Activated CD4-positive, alpha-beta memory T cell treated with anti-CD3 and anti-CD28 coated beads for 36 hours (primary cell): ENCODE measurements at places on chromosomes 6 and 20. TPM values are rescaled to one million over a fixed set of nuclear protein-coding genes. Genes with fewer than 3 reads are reported as not detected.

DNA sequence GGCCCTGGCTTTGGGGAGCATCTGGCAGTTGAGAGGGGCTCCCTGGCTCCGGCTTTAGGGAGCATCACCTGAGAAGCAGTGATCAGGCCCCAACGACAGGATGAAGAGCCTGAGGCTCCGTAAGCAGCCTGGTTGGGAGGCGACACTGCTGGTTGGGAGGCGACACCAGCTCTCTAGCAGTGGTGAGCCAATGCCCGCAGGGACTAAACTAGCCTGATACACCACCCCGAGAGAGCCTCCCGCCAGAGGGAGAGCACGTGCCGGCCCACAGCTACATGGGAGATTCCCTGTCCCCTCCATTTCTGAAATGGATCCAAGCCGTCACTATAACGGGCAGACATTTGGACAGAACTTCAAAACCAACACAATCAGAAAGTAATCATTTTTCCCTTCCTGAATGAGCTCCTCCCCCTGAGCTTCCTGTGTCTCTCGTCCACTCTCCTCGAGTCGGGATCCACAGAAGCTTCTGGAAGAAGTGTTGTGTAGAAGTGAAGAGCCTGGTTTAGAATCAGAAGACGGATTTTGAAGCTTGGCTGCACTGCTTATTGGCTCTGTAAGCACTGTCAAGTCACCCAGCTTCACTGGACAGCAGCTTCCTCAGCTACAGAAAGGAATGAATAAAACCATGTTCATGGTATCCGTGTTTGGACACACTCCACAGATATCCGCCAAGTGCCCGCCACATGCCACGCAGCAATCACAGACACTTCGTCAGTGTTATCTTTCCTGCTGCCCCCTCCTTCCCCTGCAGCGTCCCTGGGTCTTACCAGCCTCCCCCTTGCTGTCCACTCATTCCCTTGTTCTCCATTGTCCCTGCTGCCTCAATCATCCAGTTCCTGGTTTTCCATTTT, 199.6 kb downstream of the TTLL2 start:
- H3K4me1 ChIP-seq = peaks cover 3% of the 10 kb centered on the region
- no peaks in the 10 kb centered on the region for H3K36me3 ChIP-seq
- no peak overlapping the region for H3K27ac ChIP-seq
- H3K4me3 ChIP-seq = no peak overlapping the region

DNA sequence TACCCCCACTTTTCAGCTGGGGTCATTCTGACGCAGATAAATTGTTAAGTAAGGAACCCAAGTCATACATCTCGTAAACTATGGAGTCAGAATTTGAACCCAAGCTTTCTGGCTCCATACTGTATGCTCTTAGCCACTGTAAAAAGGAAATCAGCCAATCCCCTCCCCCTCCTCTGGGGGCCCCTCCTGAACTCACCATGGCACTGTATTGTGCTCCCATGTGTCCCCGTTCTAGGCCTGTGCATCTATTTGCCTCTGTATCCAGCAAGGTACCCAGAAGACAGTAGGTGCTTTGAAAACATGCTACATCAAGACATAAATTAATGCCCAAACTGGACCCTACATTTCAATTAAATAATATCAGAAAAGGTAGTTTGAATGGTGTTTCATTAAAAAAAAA, 98.5 kb downstream of the PREP start:
- no peaks in the 10 kb centered on the region for H3K27me3 ChIP-seq
- peaks cover 32% of the 10 kb centered on the region for H3K36me3 ChIP-seq
- DNase-seq = no peak
- H3K4me1 ChIP-seq = no peaks in the 10 kb centered on the region
- no peak overlapping the region for H3K27ac ChIP-seq

- DNase-seq = no peak
- H3K4me1 ChIP-seq = peaks cover 4% of the 10 kb centered on the region
- no peak overlapping the region for H3K4me3 ChIP-seq
Measured at GRCh38 chr6:113412589-113413357, 444.4 kb upstream of the MARCKS start.

The DPPA5 gene
- not detected for total RNA-seq

The PLCB1 gene
- 4.0 TPM for total RNA-seq

The SLC17A1 gene
- total RNA-seq = not detected

GRCh38 chr6:121302882-121303281, 31.4 kb downstream of the TBC1D32 start:
- H3K4me3 ChIP-seq = no peak overlapping the region
- no peaks in the 10 kb centered on the region for H3K27me3 ChIP-seq
- H3K4me1 ChIP-seq = peaks cover 4% of the 10 kb centered on the region
- H3K27ac ChIP-seq = no peak overlapping the region

GRCh38 chr20:8709627-8710026, 359.3 kb upstream of the PLCB4 start:
- DNase-seq = no peak
- H3K4me3 ChIP-seq = no peak overlapping the region
- no peaks in the 10 kb centered on the region for H3K4me1 ChIP-seq
- H3K27me3 ChIP-seq = no peaks in the 10 kb centered on the region

DNA sequence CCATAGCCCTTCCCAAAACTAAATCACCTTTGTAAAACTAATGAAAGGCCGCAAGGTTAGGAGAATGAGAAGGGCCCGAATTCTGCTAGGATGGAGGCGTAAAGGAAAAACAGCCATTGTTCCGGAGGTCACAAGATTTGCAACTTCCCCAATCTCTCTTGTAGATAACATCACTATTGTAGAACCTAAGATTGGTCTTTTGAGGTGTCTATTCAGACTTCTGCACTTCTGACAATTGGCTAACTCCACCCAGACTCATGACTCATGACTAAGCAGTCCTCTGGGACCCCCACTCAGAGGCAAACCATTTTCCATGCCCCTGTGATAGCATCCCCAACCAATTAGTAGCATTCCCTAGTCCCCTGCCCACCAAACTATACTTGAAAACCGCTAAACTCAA, 210.5 kb upstream of the SHLD1 start:
- no peak overlapping the region for H3K27ac ChIP-seq
- no peak for DNase-seq
- peaks cover 9% of the 10 kb centered on the region for H3K36me3 ChIP-seq
- H3K4me3 ChIP-seq = no peak overlapping the region
- peaks cover 12% of the 10 kb centered on the region for H3K4me1 ChIP-seq

The BMP2 gene
- not detected for total RNA-seq

The CUTA gene
- total RNA-seq = 190 TPM
